Sciatic nerve (tissue), 2 donors: ENCODE measurements at places on chromosomes 12 and 14. TPM values are rescaled to one million over a fixed set of nuclear protein-coding genes. Genes with fewer than 3 reads are reported as not detected.

GRCh38 chr12:69471667-69472385, 1.6 kb downstream of the FRS2 start:
- DNase-seq: no peak

GRCh38 chr14:46344327-46344937, 307.1 kb downstream of the RPL10L start:
- no peak for DNase-seq

DNA sequence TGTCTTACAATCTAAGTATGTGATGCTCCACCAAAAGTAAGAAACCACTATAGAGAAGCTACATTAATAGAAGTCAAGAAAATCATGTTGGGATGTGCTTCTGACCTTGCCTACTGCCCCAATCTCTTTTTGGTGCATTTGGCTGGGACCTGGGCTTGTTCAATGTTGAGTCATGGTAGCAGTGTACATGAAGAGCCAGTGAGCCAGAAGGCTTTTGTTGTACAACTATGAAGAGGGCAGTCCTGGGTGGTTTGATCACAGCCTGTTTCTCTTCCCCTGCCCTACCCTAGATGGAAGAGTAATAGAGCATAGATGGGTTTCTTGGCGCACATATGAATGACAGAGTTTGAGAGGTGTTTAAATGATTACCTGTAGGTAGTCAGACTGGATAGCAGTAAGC, 56.4 kb downstream of the UBR7 start:
- DNase-seq: no peak

The PLEKHD1 gene
- total RNA-seq: not detected

The KRT84 gene
- not detected for total RNA-seq
